ENCODE measurements at places on chromosomes 4 and X. TPM values are rescaled to one million over a fixed set of nuclear protein-coding genes. Genes with fewer than 3 reads are reported as not detected.

- no peaks in the 10 kb centered on the region for H3K27me3 ChIP-seq
- H3K27ac ChIP-seq: no peak overlapping the region
- peaks cover 3% of the 10 kb centered on the region for H3K36me3 ChIP-seq
- no peak overlapping the region for H3K4me3 ChIP-seq
Observed at GRCh38 chr4:56469489-56470210, 2.2 kb downstream of the SRP72 start.

The SPARCL1 gene
- 322 TPM for total RNA-seq

The GAGE13 gene
- not detected for total RNA-seq

The CNKSR2 gene
- total RNA-seq: 1.6 TPM

DNA sequence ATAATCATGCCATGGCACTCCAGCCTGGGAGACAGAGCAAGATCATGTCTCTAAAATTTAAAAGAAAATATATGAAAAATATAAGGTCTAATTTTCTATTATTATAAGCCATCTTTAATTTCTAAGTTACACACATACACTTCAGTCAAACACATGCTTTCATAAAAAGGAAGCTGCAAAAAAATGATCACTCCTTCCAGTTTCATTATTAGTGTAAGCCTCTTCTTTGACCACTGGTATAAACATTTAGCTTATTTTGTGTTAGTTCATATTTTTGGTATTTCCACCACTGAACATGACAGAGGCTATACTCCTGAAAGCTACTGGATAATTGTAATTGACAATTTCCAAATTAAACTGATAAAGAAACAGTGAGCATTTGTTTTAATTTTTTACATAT, 163.3 kb upstream of the USP38 start:
- H3K4me1 ChIP-seq: no peaks in the 10 kb centered on the region
- no peak overlapping the region for H3K4me3 ChIP-seq
- no peaks in the 10 kb centered on the region for H3K27me3 ChIP-seq
- no peak for DNase-seq
- H3K27ac ChIP-seq: no peak overlapping the region
- H3K36me3 ChIP-seq: no peaks in the 10 kb centered on the region

DNA sequence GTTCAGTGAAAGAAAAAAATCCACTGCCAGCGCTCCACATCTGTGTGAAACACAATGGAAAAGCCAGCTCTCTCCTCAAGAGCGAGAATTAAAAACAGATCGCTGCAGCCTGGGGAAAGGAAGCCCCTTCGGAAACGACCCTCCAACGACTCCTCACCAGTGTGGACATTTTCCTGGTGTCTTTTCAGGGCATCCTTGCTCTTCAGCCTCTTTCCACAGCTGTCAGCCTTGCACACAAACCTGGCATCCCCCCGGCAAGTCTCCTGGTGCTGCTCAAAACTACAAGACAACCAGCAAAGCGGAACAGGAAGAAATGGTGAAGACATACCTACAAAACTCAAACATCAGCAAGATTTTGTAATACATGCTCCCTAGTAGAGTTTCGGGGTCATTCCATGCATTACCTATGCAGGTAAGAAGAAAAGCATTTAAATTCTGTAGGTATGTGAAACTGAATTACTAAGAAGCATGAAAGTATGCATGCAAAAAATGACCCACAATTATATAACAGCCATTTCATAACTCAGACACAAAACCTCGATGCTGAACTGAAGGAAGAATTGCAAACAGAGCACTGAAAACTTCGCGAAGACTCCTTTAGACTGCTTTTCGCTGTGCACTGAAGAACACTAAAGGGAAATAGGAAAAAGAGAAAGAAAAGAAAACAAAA, 106.1 kb downstream of the PRDM5 start:
- no peak overlapping the region for H3K4me3 ChIP-seq
- no peak for DNase-seq
- H3K27ac ChIP-seq: no peak overlapping the region
- H3K36me3 ChIP-seq: no peaks in the 10 kb centered on the region
- no peaks in the 10 kb centered on the region for H3K27me3 ChIP-seq
- no peaks in the 10 kb centered on the region for H3K4me1 ChIP-seq

DNA sequence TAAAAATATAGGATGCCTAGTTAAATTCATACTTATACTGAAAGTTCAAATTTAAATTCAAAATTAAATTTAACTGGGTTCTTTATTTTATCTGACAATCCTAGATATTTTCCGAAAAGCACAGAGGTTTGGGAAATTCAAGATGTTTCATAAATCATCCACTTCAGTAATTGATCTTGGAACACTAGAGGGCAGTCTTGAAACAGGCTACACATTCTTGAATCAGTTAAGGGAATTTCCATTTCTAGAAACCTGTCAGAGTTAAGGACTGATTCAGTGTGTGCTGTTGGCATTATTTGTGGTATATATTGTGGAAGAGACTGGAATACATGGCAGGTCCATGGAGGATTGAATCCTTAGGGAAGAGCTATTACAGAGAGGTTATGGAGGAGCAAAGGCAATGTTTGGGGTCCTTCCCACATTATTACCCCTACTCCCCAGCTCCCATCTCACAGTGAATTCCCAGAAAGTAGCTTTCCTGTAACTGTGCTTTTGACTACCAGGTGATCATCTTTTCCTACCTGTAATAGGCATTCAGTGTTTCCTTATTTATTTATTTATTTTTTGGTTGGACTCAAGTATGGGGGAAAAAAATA, 92.9 kb downstream of the EGF start:
- H3K27me3 ChIP-seq: no peaks in the 10 kb centered on the region
- H3K27ac ChIP-seq: no peak overlapping the region

The TNIP3 gene
- total RNA-seq: 0.63 TPM

DNA sequence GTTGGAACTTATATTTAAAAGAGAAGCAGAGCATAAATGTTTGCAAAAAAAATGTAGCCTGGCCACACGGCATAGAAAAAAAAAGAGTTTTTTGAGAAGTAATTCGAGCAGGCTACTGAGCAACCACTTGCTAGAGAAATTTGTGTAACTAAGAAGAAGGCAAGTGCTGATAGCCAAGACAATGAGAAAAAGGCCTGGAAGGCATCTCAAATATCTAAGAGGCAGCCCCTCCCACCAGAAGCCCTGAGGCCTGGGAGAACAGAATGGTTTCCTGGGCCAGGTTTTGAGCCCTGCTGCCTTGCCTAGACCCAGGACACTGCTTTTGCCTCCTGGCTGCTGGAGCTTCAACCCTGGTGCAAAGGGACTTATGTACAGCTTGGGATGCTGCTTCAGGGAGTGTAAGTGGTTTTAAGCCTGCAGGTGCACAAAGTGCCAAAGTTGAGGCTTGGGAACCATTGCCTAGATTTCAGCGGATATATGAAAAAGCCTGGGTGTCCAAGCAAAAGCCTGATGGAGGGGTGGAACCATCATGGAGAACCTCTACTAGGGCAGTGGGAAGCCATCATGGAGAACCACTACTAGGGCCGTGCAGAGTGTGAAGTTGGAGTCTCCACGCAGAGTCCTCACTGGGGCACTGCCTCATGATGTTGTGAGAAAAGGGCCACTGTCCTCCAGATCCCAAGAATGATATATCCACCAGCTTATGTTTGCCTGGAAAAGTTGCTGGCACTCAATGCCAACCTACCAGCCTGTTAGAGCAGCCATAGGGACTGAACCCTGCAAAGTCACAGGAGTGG, 9.7 kb downstream of the TECRL start:
- H3K4me1 ChIP-seq: no peaks in the 10 kb centered on the region
- H3K4me3 ChIP-seq: no peak overlapping the region
- DNase-seq: no peak

DNA sequence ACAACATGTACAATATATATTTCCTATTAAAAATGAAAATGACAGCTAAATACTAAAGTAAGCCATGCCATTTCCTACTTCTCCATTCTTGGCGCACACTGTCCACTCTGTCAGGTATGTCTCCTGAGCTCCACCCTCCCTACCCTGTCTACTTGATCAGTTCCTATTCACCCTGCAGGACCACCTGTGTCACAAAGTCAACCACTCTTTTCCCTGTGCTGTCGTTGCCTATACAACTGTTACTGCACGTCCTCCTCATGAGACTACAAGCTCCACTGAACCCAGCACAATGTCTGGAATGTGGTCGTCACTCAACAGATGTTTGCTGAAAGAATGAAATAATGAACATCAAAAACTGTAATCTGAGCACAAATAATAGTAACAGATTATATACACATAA, 54.9 kb downstream of the SLC9A7 start:
- no peaks in the 10 kb centered on the region for H3K4me1 ChIP-seq
- H3K27me3 ChIP-seq: peaks cover 2% of the 10 kb centered on the region
- H3K27ac ChIP-seq: no peak overlapping the region

DNA sequence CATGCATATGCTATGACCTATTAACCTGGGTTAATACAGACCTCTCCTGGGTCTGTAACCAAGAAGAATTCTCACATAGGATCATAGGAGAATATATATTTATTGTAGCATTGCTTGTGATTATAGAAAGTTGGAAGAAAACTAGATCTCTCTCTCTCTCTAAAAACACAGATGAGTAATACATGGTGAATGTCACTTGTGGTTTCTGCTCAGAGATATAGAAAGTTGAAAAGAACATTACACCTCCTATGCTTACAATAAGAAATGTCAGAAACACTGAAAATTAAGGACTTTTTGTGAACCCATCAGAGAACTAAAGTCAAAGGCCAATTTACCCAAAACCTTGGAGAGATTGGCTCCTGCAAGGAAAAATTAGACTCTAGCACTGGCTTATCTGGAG, 1389.5 kb downstream of the FAM133A start:
- H3K36me3 ChIP-seq: no peaks in the 10 kb centered on the region
- H3K27ac ChIP-seq: no peak overlapping the region
- DNase-seq: no peak
- H3K27me3 ChIP-seq: no peaks in the 10 kb centered on the region
- H3K4me3 ChIP-seq: no peak overlapping the region

The HNRNPH2 gene
- 79.5 TPM for total RNA-seq

The CT55 gene
- not detected for total RNA-seq

- no peak overlapping the region for H3K27ac ChIP-seq
- no peaks in the 10 kb centered on the region for H3K27me3 ChIP-seq
- H3K4me3 ChIP-seq: no peak overlapping the region
- no peaks in the 10 kb centered on the region for H3K4me1 ChIP-seq
Observed at GRCh38 chr4:11416071-11416766, 12.5 kb downstream of the HS3ST1 start.

DNA sequence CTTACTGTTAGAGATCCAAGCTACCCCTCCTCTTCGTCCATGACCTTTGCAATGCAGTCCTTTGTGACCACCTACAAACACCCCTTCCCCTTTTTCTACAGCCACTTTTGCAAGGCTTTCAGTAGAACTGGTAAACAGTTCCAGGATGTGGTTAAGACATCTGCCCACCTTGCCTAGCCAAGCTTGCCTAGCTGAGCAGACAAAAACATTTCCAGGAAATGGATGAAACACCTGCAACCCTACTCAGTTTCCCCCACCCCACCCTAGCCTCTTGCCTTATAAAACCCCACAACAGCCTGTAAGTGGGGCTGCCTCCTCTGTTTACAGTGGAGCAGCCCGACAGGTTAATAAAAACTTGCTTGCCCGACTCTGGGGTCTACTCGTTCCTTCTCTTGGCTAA, 133.8 kb downstream of the ZC4H2 start:
- H3K27ac ChIP-seq: no peak overlapping the region
- H3K4me1 ChIP-seq: no peaks in the 10 kb centered on the region

DNA sequence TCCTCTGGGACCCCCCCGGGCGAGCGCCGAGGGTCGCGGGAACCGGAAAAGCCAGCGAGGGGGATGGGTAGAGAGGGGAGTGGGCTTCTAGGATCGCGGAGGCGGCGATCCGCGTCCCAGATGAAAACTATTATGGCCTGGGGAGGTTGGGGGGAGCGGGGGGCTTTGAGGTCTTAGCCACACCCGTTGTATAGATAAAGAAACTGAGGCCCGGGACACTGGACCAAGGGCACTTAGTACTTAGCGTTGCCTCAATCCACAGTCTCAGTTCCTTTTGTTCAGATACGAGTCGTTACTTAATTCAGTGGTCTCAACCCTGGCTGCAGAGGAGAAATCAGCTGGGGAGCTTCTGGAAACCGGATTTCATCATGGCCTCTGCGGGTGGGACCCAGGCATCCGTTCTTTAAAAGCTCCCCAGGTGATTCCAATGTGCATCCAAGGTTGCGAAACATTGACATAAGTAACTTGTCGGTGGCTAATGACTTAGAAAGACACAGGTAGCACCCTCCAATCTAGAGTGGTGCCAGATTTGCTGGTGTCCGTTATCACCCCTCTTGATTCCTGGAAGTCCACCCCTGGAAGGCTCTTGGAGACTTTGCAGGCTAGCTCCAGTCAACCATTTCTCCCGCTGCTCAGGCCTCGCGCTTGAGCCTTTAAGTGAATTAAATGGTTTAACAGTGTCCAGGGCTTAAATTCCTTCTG, 90.7 kb downstream of the GEMIN8 start:
- peaks cover 28% of the 10 kb centered on the region for H3K27me3 ChIP-seq
- H3K4me3 ChIP-seq: peak overlapping the region; percentile 41
- no peak overlapping the region for H3K27ac ChIP-seq
- H3K36me3 ChIP-seq: no peaks in the 10 kb centered on the region
- no peaks in the 10 kb centered on the region for H3K4me1 ChIP-seq
- peak; percentile 37 for DNase-seq

- no peaks in the 10 kb centered on the region for H3K36me3 ChIP-seq
- H3K4me1 ChIP-seq: no peaks in the 10 kb centered on the region
- H3K4me3 ChIP-seq: no peak overlapping the region
- H3K27ac ChIP-seq: no peak overlapping the region
Observed at GRCh38 chr4:184444215-184444952, 30.0 kb downstream of the IRF2 start.

DNA sequence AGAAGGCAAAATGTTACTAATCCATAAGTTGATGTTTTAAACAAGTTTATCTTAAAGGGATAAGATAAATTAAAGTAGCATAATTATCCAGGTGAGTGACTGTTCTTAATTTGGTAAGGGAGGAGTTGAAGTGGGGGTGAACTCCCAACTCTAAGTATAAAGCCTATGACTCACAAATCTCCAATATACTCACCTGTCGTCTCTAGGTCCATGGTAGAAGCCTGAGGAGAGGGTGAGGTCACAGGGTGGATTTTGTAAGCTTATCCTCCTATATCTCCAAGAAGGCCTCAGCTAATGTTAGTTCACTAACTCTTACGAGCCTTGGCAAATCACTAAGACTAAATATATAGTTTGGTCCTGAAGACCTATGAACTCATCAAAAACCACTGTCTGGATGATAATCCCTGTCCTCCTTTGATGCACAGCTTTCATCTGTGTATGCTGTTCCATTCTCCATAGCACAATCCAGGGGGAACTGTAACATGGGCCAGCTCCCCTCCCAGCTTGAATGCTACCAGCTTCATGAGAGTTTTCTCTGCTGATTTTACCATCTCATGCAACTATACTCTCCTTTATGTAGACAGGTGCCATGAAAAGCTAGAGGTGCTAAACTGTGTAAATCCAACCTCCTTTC, 158.7 kb downstream of the BTC start:
- H3K4me3 ChIP-seq: no peak overlapping the region
- H3K36me3 ChIP-seq: no peaks in the 10 kb centered on the region
- DNase-seq: no peak
- no peaks in the 10 kb centered on the region for H3K4me1 ChIP-seq
- H3K27me3 ChIP-seq: no peaks in the 10 kb centered on the region

Measured in kidney (tissue), 22 donors.